Activated gamma-delta T cell treated with anti-CD3 and anti-CD28 coated beads, Interleukin-2, amount 50 U/mL, for 16 hours (primary cell): ENCODE measurements at places on chromosomes 3 and 15.

GRCh38 chr3:125083776-125084175, 28.0 kb upstream of the HEG1 start:
- no peak for DNase-seq

GRCh38 chr3:45123581-45124269, 22.5 kb downstream of the CDCP1 start:
- DNase-seq: no peak

- no peak for DNase-seq
Measured at GRCh38 chr3:111936967-111937366, 41.9 kb upstream of the ABHD10 start.

GRCh38 chr15:35810007-35810406, 264.0 kb upstream of the DPH6 start:
- no peak for DNase-seq

DNA sequence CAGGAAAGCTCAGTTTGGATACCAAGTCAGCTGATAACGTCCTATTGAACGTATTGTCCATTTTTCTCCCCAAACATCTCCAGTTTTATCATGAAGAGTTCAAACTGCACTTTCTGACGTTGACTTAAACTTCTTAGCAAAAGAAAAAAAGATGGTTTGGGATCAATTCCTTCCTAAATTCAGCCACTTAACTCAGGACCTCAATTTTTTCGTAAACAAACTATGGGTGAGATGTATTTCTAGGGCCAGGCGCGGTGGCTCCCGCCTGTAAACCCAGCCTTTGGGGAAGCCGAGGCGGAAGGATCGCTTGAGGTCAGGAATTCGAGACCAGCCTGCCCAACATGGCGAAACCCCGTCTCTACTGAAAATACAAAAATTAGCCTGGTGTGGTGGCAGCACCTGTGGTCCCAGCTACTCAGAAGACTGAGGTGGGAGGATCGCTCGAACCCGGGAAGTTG, 464 bp upstream of the MRPS25 start:
- no peak for DNase-seq
